ENCODE measurements at places on chromosomes 13 and 19.

GRCh38 chr19:1279782-1280341 lies 4.5 kb downstream of the FAM174C start:
- DNase-seq: peak; percentile 84

DNA sequence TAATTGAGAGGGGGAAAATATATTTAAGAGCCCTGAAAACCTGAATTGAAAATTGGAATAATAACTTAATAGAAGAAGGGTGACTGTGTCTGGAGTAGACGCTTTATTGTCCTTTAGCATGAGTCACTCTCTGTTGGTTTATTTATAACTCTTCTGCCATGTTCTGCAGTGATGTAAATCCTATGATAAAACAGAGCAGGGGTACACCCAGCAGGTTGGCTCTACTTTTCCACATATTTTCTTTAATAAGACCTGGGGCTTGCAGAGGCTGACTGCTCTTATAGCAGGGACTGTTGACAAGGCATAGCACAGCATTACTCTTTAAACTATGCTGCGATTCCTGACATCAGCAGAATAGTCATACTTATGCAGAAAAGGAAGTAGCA lies 389.9 kb upstream of the PCDH9 start:
- no peak for DNase-seq

DNA sequence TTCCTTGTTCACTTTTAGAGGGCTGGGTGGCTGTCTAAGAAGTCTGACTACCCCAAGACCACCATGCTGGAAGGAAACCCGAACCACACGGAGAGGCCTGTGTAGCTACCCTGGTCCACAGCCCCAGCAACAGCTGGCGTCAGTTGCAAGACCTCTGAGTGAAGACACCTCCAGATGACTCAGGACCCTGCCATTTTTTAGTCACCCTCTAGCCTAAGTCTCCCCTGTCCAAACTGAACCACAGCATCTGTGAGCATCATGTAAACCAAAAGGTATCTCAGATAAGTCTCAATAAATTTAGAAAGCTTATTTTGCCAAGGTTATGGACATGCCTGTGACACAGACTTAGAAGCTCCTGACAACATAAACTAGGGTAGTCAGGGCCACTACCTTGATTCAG lies 2.2 kb upstream of the SYDE1 start:
- DNase-seq: no peak

DNA sequence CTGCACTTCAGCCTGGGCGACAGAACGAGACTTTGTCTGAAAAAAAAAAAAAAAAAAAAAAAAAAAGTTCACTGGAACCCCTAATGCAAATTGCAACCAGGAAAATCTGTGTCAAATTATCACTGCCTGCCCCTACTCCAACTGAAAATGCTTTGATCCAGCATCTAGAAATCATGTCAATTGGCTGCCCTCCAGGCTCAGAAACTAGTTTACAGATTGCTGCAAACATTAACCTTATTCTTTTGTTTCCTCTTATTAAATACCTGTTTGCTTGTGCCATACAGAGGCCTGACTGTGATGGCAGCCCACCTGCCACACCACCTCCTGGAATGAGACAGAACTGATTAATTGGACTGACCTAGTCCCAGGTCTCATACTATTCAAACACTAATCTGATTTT lies 18.6 kb upstream of the AKT2 start:
- no peak for DNase-seq

DNA sequence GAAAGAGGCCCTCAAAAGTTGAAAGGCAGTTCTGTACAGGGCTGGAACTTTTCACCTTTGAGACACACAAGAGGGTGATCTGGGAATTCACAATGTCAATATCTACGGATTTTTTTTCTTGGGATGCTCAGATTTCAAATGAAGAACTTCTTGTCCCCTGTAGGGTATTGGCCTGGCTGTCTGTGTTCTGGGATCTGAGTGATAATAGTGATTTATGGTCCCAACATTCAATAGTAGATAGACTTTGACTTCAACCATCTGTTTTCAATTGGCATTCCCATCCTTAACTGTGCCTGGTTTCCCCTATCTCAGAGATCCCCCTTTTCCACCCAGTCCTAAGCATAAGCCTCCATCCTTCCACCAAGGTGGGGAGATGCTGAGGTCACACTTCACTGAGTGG lies 274.1 kb downstream of the COG6 start:
- DNase-seq: no peak

GRCh38 chr19:29628661-29629385 lies 22.7 kb downstream of the POP4 start:
- DNase-seq: no peak

DNA sequence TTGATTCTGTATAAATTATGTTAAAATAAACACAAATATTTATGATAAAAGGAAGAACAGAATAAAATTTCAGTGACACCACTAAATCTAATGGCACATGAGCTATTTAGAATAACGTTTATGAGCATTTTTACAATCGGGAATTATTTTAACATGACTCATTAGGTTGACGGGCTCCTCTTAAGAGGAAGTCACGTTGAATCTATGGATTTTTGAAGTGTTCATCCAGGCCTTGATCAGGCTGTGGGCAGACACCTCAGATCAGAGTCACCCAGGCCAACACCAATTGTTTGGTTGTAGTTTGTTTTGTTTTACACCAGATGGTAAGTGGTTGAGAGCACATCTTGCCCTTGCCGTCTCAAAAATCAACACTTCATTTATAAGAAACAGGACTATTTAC lies 257.8 kb downstream of the FOXO1 start:
- DNase-seq: no peak

GRCh38 chr13:93345770-93346169 lies 119.2 kb downstream of the GPC6 start:
- no peak for DNase-seq

DNA sequence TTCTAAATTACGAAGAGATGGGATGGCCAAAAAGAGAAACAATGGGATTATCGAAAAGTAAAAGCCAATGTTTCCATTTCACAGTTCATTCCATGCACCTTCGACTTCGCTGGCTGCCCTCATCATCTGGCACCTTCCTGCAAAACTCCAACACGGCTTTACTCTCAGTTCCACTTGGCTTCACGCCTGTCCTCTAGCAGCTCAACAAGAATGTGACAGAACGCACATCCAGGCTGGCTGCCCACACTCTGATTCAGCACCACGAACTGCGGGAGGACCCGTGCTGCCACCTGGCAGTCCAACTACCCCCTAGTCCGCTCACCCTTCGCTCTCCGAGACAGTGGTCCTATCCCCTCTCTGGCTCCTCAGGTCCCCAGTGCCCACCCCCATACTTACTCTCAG lies 11.7 kb downstream of the ATP7B start:
- no peak for DNase-seq

GRCh38 chr13:78689011-78689410 lies 30.1 kb upstream of the OBI1 start:
- no peak for DNase-seq

DNA sequence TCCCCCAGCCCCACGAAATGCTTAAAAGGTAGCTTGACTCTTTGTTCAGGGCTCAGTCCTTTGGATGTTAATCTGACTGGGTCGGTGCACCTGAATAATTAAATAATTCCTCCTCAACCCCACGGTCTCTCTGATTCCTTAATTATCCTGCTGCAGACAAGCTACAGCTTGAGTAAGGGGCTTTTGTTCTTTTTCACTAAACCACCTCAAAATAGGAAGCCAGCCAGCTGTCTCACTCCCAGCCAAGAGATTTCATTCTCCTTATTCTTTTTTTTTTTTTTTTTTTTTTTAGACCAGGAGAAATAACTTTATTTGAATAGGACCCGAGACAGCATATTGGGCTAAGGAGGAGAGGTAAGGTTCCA lies 7.9 kb upstream of the FCGBP start:
- DNase-seq: no peak

DNA sequence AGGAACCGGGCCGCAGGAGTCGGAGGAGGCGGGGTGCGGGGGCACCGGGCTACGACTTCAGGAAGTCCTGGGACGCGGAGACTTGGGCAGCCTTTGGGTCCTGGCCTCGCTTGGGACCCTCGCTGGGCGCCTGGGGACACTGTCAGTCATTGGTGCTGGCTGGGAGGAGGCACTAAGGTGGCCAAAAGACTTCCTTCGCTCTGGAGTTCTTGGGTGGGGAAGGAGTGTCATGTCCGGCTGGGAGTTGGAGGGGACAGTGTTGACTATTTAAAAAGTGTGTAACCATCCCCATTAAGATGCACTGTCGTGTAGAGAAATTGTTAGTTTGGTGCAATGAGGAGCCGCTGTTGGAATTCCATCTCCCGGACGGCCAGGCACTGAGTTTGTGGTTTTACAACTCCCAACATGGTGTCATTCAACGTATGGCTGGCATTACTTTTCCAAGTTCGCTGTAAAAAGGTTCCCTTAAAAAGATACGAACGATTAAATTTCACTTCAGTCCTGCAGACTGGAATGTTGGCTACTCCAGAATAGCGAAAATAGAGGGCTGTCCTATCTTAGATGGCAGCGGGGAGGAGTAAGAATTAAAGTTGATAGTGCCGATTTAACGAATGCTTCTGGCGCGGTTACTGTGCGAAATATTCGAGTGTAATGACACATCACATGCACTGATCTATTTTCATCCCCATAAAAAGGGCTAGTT lies 776 bp downstream of the DNAJC3 start:
- no peak for DNase-seq

DNA sequence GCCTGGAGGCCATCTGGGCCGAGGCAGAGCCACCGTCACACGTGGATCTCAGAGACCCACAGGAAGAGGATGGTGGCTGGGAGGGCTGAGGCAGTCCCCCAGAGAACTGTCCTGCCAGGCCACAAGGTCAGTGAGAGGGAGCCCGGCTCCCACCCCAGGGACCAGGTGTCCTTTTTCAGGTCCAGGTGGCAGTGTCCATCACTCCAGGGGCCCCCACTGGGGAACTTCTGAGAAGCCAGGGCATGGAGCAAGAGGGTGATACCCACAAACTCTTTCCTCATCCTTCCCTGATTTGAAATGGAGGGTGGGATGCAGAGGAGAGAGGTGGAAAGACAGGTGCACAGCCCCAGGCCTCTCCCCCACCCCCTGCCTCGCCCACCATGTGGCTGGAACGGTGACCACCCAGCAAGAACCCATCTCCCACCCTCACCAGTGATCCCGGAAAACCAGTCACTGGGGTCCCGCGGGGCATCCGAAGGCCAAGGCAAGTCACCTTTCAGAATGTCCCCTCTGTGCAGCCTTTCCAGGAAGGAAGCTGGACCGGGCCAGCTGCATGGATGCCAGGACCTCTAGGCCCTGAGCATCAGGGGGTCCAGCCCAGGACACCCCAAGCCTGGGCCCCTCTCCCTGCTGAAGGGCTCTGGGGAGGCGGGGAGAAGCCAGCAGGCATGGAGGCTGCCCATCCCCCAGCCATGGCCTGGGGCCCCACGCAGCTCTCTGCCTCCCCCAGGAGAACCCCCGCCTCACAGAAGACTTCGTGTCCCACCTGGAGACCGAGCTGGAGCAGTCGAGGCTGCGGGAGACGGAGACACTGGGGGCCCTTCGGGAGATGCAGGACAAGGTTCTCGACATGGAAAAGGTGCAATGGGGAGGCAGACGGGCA lies 14.1 kb downstream of the PRR36 start:
- no peak for DNase-seq

DNA sequence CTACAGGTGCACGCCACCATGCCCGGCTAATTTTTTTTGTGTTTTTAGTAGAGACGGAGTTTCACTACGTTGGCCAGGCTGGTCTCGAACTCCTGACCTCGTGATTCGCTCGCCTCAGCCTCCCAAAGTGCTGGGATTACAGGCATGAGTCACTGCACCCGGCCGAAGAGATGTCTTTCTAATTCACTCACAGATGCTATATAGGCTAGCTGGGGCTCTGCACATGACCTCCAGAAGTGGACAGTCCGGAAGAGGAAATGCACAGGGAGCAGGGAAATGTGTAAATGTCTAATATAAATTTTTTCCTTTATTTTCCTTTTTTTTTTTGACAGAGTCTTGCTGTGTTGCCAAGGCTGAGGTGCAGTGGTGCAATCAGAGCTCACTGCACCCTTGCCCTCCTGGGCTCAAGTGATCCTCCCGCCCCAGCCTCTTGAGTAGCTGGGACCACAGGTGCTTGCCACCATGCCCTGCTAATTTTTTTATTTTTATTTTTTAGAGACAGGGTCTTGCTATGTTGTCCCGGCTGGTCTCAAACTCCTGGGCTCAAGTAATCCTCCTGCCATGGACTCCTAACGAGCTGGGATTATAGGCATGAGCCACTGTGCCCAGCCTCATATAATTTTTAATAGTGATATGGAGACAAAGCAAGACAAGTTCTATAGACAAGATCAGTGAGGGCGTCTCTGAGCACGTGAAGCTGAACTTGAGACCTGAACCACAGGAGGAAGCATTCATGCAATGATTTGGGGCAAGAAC lies 8.4 kb downstream of the GIPC1 start:
- DNase-seq: no peak

DNA sequence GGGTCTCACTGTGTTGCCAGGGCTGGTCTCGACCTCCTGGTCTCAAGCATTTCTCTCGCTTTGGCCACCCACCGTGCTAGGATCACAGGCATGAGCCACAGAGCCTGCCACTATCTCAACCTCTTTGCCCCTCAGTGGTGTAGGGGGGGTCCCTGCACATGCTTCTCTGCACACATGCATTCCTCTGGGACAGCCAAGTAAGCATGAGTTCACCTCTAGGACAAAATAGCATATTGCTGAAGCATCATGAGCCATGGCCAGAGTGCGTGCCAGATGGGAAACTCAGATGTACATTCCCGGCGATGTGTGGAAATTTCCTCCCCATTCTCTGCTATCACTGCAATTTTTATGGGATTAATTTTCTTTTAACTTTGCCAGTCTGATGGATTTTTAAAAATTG lies 23.1 kb downstream of the CHAF1A start:
- no peak for DNase-seq

- no peak for DNase-seq
Measured at GRCh38 chr19:10612499-10613119, 12.7 kb upstream of the SLC44A2 start.

Data from NCI-H187 (cell line).